Right forelimb (tissue), 1 donor: ENCODE measurements at places on chromosomes 3 and 15.
A peak's percentile ranks its signal among the peaks of the same experiment; 100 is the strongest.

- DNase-seq = no peak
Observed at GRCh38 chr3:45180899-45181298, 34.7 kb upstream of the CDCP1 start.

- no peak for DNase-seq
Observed at GRCh38 chr3:31092748-31093589, 198.5 kb upstream of the GADL1 start.

GRCh38 chr3:59935025-59935424 is 885.2 kb upstream of the CFAP20DC start:
- DNase-seq = no peak

- DNase-seq = no peak
Observed at GRCh38 chr3:123008840-123009239, 18.7 kb downstream of the SEMA5B start.

GRCh38 chr3:133662278-133662651 is 524 bp upstream of the TOPBP1 start:
- no peak for DNase-seq

- no peak for DNase-seq
Observed at GRCh38 chr3:171064461-171064860, 37.9 kb upstream of the SLC2A2 start.

GRCh38 chr3:55486857-55487380 is at the start of gene WNT5A:
WNT5A (minus strand) TSS chr3:55487306; CDS start chr3:55486985, 321 bp downstream.
- DNase-seq = peak; percentile 70

GRCh38 chr3:5186089-5186857 is 1.2 kb upstream of the EDEM1 start:
- DNase-seq = no peak

DNA sequence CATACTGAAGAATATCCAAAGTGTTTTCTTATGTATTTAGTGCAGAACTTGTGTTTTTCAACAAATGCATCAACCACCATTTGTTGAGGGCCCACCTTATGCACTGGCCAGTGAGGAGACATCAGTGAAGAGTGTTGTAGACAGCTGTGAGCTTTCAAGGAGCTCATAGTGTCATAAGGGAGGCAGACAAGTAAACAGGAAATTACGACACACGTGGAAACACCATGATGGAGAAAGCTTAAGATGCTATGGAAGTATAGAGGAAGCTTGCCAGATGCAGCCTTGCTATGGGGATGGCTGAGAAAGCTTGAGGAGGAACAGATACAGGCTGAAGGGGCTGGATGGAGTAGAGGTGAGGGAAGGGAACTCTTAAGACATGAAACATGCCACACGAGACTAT is 50.8 kb upstream of the PSMD6 start:
- DNase-seq = no peak

- no peak for DNase-seq
Observed at GRCh38 chr3:189577050-189577951, 53.9 kb upstream of the TP63 start.

DNA sequence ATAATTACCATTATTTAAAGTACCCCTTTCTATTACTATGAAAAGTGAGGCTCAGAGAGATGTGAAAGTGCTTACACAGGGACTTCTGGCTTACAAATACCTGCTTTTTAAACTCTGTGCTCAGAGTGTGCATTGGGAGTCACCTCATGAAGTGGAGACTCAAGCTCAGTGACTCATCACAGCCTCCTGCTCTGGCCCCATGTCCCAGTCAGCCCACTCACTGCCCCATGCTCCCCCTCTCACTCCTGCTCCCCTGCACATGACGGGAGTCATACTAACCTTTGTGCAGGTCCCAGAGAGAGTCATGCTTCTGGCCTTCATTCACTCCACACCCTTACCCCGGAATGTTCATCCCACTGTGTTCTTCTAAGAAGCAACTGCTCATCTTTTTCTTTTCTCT is 20.2 kb downstream of the CCR1 start:
- DNase-seq = no peak

DNA sequence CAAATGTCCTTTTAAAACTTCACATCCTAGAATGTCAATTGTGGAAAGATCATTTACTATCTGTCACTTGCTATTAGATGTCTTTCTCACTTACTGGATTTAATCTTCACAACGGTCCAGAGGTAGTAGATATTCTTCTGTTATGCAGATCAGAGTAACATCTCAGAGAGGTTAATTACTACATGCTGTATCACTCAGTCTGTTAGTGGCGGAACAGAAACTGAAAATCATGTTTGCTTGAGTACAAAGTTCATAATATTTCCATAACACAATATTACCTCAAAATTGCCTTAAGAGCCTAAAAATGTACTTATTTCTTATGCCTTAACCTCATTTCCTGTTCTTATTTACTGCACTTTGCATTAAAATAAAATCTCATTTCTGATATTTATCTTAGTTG is 28.6 kb upstream of the GPR149 start:
- DNase-seq = no peak

DNA sequence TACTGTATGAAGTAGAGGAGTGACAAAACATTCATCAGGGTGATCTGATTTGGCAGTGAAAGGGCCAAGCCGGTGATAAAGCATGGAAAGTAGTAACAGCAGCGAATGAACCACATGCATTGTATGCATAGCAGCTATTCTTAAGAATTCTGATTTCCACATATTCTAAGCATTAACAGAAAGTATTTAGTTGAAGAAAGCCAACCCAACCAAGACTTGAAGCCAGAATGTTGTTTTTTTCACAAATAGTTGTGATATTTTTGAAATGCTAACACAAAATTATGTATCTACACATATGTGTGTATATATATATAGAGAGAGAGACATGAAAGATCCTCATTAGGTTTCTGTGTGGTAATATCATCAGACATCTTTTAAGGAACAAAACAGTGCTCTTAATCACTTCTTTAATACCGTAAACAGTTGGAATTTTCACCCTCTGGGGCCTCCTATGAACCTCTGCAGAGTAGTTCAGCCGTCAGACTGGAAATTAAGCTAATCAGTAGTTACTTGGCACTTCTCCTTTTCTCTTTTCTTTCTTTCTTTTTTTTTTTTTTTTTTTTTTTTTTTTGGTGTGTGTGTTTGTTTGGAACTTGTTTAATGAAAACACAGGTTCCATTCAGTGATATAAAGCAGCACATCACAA is 139.6 kb downstream of the CMSS1 start:
- no peak for DNase-seq

DNA sequence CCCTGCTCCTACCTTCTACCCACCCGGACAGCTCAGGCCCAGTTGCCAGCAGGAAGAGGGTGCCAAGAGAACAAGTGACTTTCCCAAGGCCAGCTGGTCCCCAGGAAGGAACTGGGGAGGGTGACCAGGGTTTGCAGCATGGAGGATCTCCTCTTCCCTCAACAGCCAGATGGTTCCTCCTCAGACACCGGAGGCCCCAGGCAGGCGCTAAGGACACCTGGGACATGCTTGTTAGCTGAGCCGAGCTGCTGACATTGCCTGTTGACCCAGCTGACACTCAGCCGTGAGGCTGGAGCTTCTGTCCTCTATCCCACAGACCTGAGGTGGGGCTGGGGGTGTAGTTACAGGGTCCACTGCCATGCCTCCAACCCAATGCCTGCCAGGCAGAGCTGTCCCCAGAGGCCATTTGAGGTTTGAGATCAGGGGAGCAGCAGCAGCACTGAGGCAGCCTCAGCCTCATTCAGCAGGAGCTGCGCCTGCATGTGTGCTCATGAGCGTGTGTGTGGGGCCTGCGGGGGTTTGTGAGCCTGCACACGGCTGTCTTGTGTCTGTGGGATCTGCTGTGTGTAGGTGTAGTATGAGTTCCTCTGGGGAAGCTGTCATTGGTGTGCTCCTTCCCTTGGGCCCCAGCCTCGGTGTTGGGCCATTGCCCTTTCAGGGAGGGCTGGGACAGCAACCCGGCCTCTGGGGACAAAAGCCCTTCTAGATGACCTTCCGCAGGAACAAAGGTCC is 7.1 kb downstream of the CPLX3 start:
- DNase-seq = no peak

GRCh38 chr15:38860253-38860652 is 295.6 kb upstream of the RASGRP1 start:
- no peak for DNase-seq

GRCh38 chr3:194773216-194773615 is 87.5 kb downstream of the FAM43A start:
- DNase-seq = no peak

GRCh38 chr3:194856296-194856695 is 170.6 kb downstream of the FAM43A start:
- no peak for DNase-seq

GRCh38 chr3:180252683-180253082 is 215.9 kb upstream of the PEX5L start:
- DNase-seq = no peak

DNA sequence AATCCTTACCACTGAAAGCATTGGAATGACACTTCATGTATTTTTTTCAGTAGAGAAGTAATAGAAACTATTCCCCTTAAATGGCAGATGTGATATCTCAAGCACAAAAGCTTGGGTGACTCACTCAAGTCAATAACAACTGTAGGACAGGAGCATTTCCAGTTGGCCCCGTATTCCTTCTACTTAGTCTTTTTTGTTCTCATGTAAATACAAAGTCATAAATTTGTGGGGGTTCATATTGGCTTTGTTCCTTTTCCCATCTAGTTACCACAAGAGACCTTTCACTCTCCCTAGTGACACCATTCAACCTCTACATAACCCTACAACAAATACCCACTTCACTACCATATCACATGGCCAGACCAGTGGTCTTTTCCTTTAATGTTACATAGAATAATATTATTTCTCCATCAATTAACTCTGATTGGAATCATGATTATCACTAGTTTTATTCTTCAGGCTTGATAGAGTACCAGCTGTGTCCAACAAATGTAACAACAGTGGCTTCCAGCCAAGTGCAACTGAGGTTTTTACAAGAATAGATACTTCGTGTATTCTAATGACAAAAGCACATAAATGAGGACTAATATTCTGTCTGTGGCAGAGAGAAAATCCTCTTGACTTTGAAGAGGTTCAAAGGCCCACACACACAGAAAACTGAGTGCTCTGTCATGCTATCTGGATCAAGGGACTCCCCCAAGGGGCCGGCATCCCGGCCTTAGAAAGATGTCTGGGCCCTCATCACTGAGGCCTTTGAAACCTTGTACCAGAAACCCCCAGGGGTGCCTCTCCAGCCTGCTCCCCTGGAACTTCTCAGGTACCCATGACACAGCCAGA is 94.0 kb upstream of the THBS1 start:
- DNase-seq = no peak

DNA sequence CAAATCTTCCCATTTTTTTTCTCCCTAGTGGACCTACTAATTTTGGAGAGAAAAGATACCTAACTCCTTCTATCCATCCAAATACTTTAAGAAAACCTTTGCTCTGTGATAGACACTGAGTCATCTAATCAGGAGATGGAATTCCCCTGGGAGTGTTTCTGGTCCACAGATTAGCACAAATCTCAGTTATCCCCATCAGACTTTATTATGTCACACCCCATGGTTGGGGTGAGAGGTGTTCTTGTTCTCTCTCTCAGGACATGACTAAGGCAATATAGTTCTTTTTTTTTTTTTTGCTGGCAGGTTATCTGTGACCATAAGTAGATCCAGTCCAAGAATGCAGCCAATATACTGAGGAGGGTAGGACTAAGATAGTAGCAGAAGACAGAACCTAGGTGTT is 15.8 kb downstream of the SLC9A9 start:
- DNase-seq = no peak

- DNase-seq = no peak
Observed at GRCh38 chr3:58021962-58022361, 13.7 kb downstream of the FLNB start.

DNA sequence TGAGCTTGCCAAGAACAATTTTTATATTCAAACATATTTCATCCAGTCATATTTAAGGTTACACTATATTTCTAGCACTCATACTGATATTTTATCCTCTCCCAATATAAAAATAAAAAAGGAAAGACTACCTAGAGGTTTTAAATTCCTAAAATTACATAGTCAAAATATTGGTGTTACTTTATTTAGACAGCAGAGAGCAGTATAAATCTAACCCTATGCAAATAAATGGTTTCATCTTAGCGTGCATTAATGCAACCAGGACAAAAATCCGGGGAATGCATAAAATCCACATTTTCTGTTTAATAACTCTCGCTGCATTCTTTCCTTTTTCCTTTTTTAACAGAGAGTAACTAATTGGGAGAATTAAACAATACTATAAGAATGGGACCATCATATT is 1447.4 kb upstream of the ALCAM start:
- DNase-seq = no peak

DNA sequence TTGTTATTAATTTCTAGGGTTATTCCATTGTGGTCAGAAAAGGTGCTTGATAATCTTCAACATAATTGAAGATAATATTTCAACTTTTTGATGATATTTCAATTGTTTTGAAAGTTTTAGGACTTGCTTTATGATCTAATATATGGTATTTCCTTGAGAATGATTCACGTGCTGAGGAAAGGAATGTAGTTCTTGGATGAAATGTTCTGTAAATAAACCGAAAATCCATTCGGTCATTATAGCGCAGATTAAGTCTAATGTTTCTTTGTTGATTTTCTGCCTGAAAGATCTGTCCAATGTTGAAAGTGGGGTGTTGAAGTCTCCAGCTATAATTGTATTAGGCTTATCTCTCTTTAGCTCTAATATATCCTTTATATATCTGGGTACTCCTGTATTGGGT is 617.5 kb upstream of the NECTIN3 start:
- DNase-seq = no peak

GRCh38 chr15:100348578-100348977 is 6.8 kb upstream of the ADAMTS17 start:
- DNase-seq = no peak

DNA sequence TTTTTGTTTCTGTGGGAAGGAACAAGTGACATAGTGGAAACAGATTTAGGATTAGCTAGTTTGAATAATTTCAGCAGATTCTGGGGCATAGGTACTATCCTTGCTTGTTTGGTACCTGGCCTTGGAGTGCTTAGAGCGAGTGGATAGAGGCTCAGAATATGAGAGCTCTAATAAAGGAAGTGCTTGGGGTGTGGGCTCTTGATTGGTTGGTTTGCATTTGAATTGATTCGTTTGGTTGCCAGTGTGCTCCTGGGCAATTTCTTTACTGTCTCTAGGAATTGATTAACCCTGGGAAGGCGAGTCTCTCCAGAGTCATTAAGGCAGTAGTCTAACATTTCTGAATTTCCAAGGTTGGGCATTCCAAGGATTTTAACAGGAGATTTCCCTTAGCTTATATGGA is 98.0 kb downstream of the DTWD1 start:
- DNase-seq = no peak

DNA sequence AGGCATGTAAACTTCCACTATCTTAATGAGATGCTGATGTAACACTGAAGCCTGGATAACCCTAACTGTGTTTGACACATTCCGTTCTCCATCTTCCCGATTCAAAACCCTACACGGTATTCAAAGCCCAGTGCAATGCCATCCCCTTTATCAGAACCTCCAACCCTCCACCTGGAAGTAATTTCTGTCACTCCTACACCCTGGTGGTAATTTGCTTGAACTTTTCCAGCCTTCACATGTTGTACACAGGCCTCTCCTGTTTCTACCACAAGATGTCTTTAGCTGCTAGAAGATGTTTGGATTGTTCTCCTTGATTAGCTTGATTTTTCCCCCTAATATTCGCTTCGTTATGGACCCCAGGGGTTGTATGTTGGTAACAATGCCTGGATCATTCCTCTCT is 208.9 kb downstream of the CHST2 start:
- no peak for DNase-seq

- no peak for DNase-seq
Observed at GRCh38 chr3:185242642-185243041, 11.2 kb downstream of the EHHADH start.
